ENCODE measurements at places on chromosomes 3 and 15. TPM values are rescaled to one million over a fixed set of nuclear protein-coding genes. Genes with fewer than 3 reads are reported as not detected.

ZNF662 gene
- 4.9 TPM for total RNA-seq

TTC14 gene
- 78.5 TPM for total RNA-seq

GUCA1C gene
- total RNA-seq, result 3.9 TPM

TP63 gene
- total RNA-seq, result under 0.01 TPM

ROPN1 gene
- not detected for total RNA-seq

SLC51B gene
- not detected for total RNA-seq

PSTPIP1 gene
- not detected for total RNA-seq

THBS1 gene
- total RNA-seq, result 2,616 TPM

PP2D1 gene
- total RNA-seq, result not detected

OR4M2 gene
- not detected for total RNA-seq

TGM5 gene
- 0.25 TPM for total RNA-seq

CELF6 gene
- total RNA-seq, result not detected

MANF gene
- 51.6 TPM for total RNA-seq

GOLGA6B gene
- not detected for total RNA-seq

MYO5A gene
- total RNA-seq, result 37.0 TPM
